ENCODE measurements at places on chromosomes 2 and 18.

DNA sequence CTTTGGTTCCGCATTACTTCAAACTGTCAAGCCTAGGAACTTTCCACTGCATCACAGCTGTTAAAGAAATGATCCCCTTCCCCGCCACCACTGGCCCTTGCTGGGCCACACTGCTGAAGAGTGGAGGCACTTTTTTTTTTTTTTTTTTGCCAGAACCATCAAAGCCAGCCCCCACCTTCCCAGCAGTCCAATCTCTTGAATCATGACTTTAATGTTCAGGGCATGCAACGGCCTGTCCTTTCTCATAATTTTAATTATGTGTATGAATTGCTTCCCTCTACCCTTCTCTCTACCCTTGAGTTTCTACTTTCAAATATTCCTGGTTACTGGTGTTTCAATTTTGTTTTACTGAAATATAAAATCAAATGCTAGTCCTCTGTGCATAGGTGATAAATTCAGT lies 102.1 kb upstream of the LMAN1 start:
- no peak for DNase-seq

DNA sequence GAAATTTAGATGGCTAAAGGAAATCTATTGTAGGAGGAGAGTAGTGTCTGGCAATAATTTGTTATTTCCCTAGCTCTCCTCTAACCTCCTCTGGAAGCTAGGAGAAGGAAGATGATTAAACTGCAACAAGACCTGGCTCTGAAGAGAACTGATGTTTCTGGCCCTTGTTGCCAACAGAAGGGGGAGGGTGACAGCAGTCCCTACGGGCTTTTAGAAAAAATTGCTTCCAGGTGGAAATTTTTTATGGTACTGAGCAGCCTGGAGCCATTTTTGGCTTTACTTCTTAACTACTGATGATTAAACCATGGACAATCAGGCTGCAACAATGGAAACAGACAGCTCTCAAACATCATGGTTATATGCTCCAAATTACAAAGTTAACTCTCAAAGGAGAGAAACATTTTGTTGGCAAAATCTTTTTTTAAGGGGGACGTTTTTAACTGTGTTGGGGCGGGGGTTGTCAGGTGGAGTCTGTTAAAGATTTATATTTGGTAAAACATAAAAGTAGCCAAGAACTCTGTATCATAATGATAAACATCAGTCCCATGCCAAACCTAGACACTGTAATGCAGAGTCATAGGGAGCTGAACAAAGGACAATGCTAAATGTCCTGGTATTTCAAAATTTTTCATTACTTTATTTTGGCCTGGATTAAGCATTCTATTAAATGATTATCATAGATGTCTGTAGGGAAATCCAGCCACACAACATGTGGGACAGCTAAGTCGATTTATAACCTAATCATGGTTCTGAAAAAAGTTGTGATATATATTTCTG lies 70.0 kb downstream of the EXOC6B start:
- DNase-seq = no peak

DNA sequence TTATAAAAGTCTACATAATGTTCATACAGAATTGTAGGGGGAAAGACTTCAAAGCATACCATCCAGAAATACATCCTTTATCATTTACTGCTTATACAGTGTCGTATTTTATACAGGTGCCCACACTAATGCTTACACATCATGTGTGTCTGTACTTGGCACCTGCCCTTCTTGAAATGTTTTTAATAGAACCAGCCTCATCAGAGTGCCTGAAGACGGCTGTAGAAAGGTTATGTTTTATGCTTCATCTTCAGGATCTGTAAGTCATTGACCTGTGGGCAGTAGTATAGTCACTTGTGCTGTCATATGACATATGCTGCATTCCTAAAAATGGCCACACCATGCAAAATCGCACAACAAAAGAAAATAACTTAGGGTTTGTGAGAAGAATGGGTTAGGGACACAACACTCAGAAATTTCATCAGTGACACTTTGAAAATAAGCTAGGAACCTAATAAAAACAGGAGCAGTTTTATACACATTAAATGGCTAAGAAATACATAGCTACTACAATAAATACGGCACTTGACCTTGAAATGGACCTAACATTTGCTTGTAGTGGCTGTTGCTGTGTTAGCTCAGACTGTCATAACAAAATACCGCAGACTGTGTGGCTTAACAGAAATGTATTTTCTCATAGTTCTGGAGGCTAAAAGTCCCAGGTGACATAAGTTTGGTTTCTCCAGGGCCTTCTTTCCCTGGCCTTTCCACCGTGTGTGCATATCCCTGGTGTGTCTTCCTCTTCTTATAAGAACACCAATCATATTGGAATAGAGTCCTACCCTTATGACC lies 112.6 kb downstream of the CERS6 start:
- DNase-seq = no peak

DNA sequence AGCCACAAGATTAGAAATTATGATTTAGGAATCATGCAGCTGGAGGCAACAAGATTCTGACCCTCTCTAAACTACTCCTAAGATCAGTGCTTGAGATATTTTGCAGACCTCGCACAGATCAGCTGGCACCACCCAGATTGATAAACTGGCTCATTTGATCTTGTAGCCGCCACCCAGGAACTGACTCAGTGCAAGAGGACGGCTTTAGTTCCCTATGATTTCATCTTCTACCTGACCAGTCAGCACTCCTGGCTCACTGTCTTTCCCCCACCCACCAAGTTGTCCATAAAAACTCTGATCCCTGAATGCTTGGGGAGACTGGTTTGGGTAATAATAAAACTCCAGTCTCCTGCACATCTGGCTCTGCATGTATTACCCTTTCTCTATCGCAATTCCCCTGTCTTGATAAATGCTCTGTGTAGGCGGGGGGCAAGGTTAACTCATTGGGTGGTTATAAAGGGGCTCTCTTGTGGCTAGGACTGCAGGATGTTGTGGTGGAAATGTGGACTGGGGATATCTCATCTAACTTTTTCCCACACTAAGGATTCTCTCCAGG lies 96.1 kb downstream of the ARL6IP6 start:
- no peak for DNase-seq

DNA sequence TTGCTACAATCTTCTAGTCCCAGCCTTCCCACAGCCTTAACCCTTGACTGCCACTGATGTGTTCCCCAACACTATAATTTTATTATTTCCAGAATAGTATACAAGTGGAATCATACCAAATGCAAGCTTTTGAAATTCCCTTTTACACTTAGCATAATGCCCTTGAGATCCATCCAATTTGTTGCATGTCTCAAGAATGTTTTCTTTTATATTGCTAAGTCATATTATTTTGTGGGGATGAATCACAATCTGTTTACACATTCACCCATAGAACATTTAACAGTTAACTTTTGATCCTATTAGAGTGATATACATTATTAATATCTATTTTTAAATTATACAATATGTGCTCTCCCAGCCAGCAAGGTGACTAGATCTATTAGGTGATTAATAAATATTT lies 74.3 kb upstream of the KYNU start:
- no peak for DNase-seq

GRCh38 chr2:53513167-53513666 lies 254.4 kb upstream of the CHAC2 start:
- DNase-seq = no peak

DNA sequence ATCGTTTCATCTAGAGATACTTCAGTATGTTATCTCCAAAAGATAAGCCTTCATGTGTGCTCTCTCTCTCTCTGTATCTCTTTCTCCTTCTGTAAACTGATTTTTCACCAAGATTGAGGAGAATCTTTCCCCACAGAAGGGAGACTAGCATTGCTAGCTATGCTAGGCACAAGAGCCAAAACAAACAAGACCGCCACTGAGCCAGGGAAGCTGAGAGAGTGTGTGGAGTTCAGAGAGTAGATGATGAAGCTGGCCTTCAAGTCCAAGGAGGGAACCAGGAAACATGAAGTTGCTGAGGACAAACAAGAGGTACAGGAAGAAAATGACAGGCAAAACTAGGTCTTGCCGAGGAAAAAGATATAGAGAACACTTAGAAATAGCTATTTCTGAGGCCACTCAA lies 23.4 kb downstream of the DAPL1 start:
- DNase-seq = no peak

- no peak for DNase-seq
Observed at GRCh38 chr2:1931003-1931914, 186.9 kb upstream of the PXDN start.

GRCh38 chr2:106745468-106745867 lies 140.5 kb downstream of the ST6GAL2 start:
- no peak for DNase-seq

GRCh38 chr18:34221971-34222306 lies 2.8 kb downstream of the NOL4 start:
- DNase-seq = no peak

DNA sequence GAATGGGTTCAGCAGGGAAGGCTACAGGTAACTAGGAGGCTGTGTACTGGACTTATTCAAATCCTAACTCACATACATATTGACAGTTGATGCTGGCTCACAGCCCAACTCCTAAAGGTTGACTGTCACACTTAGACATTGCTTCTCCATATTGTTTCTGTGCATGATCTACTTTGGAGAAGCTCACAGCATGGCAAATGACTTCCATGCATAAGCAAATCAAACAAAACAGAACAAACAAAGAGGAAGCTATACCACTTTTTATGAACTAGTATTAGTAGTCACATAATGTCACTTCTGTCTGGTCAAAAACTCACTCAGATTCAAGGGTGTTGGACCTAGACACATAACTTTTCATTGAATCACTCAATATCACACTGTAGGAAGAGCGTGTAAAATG lies 43.8 kb upstream of the CDH19 start:
- no peak for DNase-seq

GRCh38 chr2:232901736-232902578 lies 31.9 kb downstream of the SNORC start:
- peak; percentile 20 for DNase-seq

DNA sequence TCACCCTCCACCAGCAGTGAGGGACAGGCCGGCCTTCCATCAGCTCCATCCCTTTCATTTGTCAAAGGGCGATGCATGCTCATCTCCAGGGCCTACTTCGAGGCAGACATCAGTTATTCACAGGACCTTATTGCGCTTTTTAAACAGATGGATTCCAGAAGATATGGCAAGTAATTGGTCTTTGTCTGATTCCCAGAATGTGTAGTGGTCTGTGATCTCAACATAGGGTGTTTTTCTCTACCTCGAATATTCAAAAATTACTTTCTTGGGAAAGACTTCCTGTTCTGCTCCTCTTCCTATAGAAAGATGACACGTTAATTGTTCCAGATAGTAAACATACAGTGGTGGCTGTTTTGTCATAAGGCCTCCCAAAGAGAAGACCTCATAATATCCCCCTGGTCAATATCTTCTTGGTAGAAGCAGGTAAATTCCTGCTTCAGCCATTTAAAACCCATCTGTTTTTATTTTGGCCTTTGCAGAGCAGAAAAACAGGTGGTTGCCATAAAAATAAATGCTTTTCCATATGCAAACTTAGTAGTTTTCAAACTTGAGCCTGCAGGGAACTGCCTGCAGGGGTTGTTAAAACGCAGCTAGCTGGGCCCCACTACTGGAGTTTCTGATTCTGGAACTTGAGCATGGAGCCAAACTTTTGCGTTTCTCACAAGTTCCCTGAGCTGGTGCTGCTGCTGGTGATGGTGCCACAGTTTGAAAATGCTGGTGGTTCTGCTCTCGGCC lies 8.2 kb downstream of the SMARCAL1 start:
- DNase-seq = no peak

DNA sequence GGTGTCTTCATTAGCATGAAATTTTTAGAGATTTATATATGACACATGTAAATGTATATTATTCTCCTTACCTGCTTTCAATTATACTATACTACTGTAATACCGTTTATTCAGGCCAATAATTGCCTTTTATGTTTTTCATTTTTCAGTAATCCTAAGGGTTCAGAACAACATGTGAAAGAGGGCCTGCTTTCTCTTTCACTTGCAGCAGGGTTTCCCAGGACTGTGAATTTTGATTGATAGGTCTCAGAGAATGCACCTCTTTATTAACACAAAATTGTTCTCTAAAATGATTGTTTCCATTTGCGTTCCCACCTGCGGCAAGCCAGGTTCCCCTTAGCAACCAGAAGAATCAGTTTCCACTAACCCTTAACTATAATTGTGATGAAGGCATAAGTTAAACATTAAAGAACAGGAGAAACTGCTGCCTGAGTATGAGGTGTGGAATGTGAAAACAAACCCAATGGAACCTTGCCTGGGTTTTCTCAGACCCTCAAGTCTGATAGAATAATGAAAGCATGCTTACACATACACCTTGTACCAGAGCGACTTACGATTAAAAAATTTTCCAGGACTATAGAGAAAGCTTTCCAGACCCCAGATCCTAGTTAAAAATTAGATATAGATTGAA lies 1591.2 kb upstream of the LRRTM1 start:
- no peak for DNase-seq

- DNase-seq = no peak
Observed at GRCh38 chr2:219418155-219419011, at the start of gene DES. TSS of gene DES (plus strand) at chr2:219418377. CDS start at chr2:219418463, 86 bp downstream.

GRCh38 chr2:39491653-39492052 lies 54.6 kb upstream of the MAP4K3 start:
- DNase-seq = no peak

- DNase-seq = no peak
Observed at GRCh38 chr2:220353897-220354296, 726.5 kb downstream of the SLC4A3 start.

GRCh38 chr18:52001106-52001505 lies 338.9 kb upstream of the DCC start:
- no peak for DNase-seq

GRCh38 chr18:11548916-11549551 lies 60.4 kb upstream of the SLC35G4 start:
- no peak for DNase-seq

GRCh38 chr2:168355121-168355520 lies 101.0 kb upstream of the CERS6 start:
- DNase-seq = no peak

DNA sequence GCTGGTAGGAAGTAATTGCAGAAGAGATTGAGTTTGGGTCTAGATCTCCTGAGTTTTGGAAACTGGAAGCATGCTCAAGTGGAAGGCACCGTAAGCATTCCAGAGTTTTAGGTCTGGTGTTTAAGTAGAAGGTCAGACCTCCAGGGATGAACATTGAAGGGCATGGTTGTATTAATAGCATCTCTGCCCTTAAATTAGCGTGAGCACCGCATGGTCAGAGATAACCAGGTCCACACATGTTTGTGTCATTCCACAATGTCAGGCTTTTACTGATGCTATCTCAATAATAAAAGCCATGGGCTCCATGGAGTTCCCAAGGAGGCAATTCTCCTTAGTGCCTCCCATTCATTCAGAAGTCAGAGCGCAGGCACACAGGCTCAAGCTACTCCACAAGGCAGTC lies 28.3 kb upstream of the ZNF407 start:
- no peak for DNase-seq

GRCh38 chr2:176096986-176097819 lies 2.4 kb upstream of the HOXD12 start:
- no peak for DNase-seq

- peak; percentile 6 for DNase-seq
Observed at GRCh38 chr2:159755788-159756187, 42.2 kb downstream of the CD302 start.

- DNase-seq = no peak
Observed at GRCh38 chr2:213315168-213315876, 31.1 kb downstream of the SPAG16 start.

DNA sequence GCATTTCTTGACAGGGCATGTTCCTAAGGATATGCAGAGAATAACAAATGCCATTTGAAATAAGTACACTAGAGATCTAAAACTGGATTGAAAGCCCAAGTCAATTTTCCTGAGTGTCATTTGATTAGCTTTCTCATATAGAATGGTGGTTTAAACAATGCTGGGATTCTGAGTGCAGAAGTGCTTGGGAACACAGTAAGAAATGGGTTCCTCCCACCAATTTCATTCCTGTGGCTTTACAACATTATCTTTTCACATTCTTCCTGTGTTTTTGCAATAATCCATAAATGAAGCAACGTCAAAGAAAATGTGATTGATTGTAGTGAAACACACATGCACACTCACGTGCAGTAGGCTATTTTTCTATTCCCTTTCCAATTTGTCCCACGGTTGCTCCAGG lies 1858.4 kb upstream of the PIK3C3 start:
- no peak for DNase-seq

Measured in activated CD4-positive, alpha-beta T cell treated with anti-CD3 and anti-CD28 coated beads for 24 hours (primary cell).